IMR-90 (cell line): ENCODE measurements at places on chromosomes 16 and 17.

DNA sequence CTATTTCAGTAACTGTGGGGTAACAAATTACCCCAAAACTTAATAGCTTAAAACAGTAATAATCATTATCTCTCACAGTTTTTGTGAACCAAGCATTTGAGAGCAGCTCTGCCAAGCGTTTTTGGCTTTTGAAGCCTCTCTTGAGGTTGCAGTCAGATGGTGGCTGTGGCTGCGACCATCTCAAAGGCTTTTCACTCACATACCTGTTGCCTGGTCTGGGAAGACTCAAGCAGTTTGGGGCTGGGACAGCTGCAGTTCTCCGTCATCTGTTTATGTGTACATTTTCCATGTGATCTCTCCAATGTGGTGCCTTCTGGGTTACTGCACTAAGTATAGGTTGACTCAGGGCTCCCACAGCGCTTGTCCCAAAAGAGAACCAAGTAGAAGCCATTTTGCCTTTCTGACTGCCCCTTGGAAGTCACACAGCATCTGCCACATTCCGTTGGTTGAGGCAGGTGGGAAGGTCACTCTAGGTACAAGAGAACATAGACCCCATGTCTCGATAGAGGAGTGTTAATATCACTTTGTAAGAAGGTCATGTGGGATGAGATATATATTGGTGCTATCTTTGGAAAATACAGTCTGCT, 49.6 kb downstream of the LDHD start:
- DNase-seq: no peak

DNA sequence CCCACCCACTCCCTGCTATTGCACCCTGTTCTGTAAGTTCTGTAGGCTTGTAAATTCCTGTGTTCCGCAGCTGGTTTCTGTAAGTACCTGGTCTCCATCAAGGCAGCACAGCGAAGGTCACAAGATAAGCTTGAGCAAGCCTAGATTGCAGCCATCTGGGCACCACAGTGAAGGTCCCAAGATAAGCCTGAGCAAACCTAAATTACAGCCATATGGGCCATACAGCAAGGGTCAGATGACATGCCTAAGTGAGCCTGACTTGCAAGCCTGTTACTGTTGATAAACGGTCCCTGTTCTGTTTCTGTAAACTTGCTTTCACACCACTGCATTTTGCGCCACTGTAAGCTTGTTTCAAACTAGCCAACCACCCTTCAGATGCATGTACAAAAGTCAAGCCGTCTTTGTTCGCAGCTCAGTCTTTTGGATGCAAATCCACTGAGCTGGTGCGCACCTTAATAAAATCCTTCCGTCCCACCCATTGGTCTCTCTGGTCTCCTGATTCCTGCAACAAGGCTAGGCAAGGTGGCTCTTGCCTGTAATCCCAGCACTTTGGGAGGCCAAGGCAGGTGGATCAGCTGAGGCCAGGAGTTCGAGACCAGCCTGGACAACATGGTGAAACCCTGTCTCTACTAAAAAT, 42.6 kb upstream of the ATF7IP2 start:
- DNase-seq: no peak

- no peak for DNase-seq
Measured at GRCh38 chr17:50205963-50206505, 4.6 kb upstream of the COL1A1 start.

- no peak for DNase-seq
Measured at GRCh38 chr17:34581446-34582184, 2.2 kb downstream of the TMEM132E start.

- no peak for DNase-seq
Measured at GRCh38 chr17:4469552-4469951, 29.1 kb upstream of the SPNS2 start.

DNA sequence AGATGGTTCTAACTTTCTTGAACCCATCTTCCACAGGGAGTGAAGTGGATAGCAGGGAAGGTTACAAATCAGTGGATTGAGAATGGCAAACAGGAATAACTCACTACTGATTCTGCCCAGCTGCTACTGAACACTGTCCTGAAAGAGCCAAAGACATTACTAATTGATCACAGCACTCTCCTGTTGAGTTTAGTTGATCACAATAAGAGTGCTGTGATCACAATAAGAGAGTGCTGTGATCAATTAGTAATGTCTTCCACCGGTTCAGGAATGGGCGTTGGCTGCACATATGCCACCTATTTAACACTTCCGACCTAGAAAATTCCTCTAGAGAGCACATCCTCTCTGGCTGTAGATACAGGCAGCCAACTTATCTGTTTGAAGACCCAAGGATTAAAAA, 11.4 kb downstream of the CFAP97D1 start:
- DNase-seq: peak; percentile 49

GRCh38 chr17:56601591-56601990, 8.1 kb downstream of the NOG start:
- DNase-seq: no peak

DNA sequence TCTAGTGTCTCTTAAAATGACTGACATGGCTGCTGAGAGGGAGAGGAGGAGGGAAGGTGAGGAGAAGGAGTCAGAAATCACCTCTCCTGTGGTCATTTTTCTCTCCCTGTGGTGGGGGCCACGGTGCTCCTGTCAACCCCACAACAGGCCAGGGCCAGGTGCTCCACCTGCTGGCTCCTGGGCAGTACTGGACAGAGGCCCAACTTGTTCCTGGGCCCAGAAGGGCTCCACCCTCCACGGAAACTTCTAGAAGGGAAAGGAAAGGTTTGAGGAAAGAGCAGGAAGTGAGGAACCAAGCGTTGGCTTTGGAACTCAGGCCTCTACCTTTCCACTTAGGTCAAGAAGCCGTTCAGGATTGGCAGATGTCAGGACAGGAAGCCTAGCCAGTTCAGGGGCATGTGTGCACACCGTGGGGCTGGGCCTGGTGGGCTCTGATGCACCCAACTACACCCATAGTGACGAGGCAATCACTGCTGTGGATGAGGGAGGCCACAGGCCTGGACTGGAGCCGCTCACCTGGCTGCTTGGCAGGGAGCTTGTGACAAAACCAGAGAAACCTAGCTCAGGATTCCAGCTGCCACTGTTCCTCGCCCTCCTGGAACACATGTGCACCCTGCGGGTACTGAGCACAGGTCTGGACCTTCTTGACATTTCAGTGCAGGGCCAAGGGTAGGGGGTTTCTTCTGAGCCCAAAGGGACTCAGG, 36.1 kb downstream of the WNT3 start:
- no peak for DNase-seq

GRCh38 chr17:50066995-50067394, 11.1 kb downstream of the ITGA3 start:
- DNase-seq: no peak

GRCh38 chr16:86384263-86384649, 126.1 kb upstream of the FOXF1 start:
- DNase-seq: no peak
